Inflammatory macrophage treated with lipopolysaccharide for 4 hours (primary cell): ENCODE measurements at places on chromosomes 1 and 21.
A peak's percentile ranks its signal among the peaks of the same experiment; 100 is the strongest.

DNA sequence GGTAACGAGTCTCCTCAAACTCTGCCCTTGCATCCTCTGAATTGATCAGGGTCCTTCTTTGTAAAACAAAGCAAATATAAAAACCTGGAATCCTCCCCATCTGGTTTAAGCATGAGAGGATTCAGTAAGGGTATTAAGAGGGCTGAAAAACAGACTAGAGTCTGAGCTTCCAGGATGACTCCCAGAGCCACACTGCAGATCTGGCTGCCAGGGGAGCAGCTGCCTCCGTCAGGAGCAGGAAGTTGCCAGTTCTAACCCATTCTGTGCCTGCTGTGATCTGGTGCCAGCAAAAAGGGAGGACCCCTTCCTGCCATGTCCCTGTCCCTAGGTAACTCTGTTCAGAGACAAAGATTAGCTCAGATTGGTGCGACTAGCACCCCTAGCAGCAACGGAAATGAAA is 27.5 kb downstream of the SERTAD4 start:
- DNase-seq: no peak

- no peak for DNase-seq
These were observed 987.9 kb downstream of the PLA2G4A start for GRCh38 chr1:187816646-187817045.

GRCh38 chr1:192038567-192038966 is 119.7 kb upstream of the RGS18 start:
- DNase-seq: peak; percentile 39

DNA sequence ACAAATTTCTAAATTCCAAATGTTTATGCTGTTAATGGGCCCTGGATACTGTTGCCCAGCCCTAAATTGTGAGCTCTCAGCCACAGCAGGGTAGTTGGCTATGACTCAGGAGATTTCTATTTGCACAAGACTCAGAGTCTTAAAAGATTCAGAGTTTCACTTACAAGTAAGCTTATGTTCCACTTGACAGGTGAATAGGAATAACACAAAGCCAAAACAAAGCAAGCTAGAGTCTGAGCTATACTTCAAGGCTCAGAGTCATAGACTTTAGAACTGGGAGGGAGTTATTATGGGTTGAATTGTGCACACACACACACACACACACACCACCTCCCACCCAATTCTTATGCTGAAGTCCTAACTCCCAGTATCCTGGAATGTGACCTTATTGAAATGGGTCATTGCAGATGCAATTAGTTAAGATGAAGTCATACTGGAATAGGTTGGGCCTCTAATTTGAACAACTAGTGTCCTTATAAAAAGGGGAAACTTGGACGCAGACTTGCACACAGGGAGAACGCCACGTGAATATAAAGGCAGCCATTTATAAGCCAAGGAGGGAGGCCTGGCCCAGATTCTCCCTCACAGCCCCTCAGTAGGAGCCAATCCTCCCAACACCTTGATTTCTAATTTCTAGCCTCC is 30.2 kb downstream of the PRDX6 start:
- DNase-seq: no peak

GRCh38 chr1:206808615-206809014 is 36.3 kb upstream of the IL10 start:
- peak; percentile 69 for DNase-seq

- no peak for DNase-seq
These were observed 9.0 kb upstream of the GPR153 start for GRCh38 chr1:6269720-6270400.

DNA sequence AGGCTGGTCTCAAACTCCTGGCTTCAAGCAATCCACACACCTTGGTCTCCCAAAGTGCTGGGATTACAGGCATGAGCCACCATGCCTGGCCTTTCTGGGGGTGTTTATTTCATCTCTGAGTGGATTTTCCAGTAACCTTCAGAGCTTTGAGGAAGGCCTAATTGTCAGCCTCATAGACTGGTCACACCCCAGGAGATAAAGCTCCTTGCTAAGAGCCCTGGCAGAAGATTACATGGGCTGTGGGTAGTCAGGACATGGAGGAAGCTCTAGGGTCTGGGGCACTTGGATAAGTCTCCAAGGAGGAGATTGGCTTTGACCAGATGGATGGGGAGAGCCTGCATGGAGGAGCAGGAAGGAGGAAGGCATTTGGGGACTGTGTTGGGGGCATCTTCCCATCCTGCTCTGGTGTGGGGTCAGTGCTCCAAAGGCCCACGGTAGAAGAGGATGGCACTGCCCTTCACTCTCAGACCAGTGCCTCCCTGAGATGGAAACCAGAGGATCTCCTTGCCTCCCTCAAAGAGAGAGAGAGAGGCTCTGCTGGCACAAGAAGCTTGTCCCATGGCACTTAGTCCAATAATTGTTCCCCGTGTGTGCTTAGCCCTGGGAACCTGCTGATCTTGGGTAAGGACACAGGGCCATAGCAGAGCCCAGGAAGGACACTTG is 14.7 kb upstream of the GSTM4 start:
- DNase-seq: no peak

GRCh38 chr1:231395998-231396390 is 26.1 kb downstream of the EGLN1 start:
- DNase-seq: no peak

DNA sequence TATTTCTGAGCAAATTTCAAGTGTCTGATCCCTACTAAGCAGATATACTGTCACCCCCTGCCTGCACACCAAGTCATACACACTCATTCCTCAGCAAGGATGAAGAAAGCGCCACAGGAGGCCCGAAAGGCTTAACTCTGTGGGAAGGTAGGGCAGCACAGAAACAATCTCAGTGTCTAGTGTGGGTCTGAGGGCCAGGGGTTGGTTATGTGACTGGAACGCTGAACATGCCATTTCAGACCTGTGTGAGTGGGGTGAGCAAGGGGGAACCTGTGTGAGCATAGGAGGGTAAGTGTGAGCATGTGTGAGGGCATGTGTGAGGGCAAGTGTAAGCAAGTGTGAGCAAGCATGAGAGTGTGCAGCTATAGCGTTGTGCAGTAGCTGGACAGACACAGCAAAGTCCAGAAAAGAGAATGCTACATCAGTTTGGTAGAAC is 6.2 kb downstream of the ITPKB start:
- DNase-seq: no peak

DNA sequence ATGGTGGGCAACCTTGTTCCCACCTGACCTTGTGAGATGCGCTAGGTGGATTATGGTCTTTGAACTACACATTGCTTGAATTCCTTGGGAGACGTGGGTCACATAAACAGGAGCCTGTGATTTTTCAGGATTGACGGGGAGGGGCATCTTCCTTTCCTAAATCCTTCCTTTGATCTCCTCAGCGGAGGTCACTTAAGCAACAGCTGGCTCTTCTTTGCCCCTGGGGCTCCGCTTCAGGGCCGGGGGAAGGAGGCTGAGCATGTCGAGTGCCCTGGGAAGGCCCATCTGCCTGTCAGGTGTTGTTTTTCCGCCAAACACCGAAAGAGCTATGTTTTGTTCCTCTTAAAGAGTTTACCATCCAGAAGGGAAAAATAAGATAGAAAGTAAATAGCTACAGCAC is 40.6 kb downstream of the KIF26B start:
- no peak for DNase-seq

DNA sequence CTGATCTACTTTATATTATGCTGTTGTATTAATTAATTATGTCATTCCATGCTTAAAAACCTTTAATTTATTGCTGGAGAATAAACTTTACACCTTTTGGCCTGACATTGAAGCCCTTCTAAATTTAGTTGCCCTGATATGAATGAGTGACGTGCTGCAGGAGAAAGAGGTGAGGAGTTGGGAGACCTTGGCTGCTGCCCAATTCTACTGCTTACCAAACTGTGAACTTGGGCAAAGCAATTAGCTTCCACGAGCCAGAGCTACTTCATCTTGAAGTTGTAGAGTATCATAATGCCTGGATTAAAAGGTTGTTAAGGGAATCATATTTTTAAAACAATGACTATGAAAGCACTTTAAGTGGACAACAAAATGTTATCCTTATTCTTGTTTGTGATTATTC is 126.8 kb upstream of the DEPDC1 start:
- no peak for DNase-seq

DNA sequence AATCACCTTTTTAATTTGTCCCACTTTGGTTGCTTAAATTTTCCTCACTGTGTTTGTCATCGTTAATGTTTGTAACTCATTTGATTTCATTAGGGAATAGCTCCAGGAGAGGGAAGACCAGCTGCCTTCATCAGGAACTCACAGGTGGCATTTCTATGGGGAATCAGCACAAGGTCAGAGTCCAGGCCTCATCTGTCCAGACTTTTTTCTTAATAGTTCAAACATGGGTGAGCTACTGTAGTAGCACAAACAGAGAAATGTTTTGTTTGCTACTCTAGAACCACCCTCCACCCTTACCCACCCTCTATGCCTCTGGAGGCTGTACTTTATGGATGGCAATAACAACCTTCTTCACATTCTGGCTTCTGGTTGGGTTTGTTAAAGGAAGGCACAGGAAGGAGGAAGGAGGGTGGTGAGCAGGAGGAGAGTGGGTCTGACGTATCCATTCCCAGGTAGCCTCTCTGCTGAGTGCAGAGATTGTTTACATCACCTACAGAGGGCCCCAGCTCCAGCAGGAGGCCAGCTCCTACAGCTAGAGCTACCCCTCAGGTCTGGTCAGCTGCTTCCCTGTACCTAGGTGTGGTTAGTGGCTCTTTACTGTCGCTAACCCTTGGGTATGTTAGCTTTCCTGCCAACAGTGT is 8.1 kb upstream of the TEDDM1 start:
- no peak for DNase-seq

- no peak for DNase-seq
These were observed 7.2 kb upstream of the CDC73 start for GRCh38 chr1:193114485-193115095.

- no peak for DNase-seq
These were observed 6.1 kb upstream of the KLF17 start for GRCh38 chr1:44112486-44112885.

- DNase-seq: no peak
These were observed 3.2 kb upstream of the CRYBG2 start for GRCh38 chr1:26357121-26357602.

GRCh38 chr1:60133848-60134247 is 60.3 kb upstream of the C1orf87 start:
- no peak for DNase-seq

DNA sequence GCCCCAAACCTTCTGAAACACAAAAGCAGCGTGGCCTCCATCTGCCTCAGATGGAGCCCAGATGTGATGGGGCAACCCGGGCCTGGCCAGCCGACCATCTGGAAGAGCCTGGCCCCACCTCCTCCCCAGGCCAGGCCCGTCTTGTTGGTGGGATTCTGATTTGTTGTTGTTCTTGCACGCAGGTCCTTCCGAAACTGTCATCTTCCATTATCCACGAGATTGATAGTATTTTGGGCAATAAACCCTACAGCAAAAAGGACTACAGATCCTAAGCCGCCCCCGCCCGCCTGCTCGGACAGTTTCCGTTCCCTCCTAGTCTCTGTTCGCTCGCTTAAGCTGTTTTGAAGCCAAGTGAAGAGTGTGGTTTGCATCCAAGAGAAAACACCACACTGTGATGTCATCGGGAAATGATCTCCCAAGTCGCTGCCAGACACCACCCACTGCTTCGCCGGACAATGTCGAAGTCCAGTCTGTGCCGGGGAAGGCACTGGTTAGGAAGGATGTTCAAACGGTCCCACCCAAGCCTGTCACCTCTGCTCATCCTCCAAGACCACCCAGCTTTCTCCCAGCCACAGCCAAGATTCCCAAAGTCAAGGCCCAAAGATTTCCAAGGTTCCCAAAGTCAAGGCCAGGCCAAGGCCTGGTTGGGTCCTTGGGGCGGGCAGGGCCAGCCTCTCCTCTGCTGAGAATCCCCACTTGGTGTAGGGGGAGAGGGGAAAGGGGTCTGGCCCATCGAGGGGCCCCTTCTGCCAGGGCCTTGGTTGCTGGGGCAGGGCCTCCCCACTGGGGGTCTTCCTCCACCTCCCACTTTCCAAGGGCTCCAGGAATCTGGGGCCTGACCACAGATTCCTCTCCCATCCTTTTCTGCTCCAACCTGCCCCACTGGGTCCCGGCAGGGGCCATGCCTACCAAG is 52.9 kb downstream of the KCNAB2 start:
- DNase-seq: no peak

DNA sequence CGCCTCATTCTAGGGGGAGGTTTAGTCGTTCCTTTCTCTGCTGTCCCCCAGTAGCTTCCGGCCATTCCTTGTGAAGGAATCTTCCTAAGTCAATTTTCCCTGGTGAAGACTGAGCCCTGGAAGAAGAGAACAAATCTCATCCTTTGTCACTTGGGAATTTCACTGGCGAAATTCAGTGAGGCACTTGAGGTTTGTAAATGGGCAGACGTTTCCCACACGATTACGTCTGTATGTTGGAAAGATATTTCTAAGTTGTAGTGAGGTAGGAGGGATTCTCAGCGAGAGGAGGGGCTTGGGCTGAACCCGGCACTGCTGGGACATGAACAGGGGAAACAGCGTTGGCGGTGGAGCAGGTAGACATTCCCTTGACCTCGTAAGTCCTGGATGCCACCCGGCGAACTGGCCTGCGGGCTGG is 47.2 kb downstream of the GALNT2 start:
- no peak for DNase-seq

DNA sequence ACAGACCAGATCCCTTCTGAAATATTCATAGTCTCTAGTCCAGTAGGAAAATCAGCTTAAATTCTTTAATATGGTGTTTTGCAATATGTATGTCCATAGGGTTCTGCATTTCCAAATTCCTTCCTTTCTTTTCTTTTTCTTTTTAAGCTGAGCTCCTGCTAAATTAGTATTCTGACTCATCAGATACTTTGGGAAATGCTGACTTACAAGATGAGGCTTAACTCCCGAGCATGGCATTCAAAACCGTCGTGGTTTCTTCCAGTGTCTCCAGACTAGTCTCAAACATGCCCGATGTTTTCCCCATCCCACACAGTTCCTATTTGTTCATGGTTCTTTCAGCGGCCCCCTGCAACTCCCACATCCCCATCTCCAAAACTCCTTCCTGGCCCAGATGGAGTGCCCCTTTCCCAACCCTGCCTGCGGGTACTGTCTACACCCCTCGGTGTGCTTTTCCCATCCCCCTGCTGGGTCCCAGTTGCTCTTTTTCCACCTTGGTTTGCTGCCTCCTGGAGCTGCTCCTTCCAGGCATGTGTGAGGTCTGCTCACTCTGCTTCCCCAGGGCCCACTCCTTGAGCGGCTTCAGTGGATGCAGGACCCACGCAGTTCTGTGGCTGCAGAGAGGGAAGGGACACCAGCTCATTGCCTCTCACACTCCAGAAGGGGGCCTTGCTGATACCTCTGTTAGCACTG is 19.5 kb upstream of the ETV3 start:
- DNase-seq: peak; percentile 22

DNA sequence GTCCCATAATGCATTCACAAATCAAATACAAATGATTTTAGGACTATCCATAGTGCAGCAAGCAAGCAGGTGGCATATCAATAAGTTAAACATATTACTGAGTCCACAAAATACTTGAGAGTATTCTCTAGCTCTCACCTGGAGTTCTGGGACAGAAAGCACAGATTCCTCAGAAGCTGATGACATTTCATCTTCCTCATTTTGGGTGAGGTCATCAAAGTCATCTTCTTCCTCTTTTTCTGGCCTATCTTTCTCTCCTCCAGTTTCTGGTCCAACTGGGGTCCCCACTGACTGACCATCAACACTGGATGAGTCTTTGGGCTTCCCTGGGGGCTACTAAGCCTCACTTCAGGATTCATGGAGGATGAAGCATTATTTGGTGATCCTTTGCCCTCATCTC is 38.9 kb downstream of the YY1AP1 start:
- DNase-seq: peak; percentile 78

- peak; percentile 81 for DNase-seq
These were observed 53.2 kb upstream of the MRPS6 start for GRCh38 chr21:34020005-34020847.

GRCh38 chr1:37338658-37339057 is 135.7 kb upstream of the ZC3H12A start:
- no peak for DNase-seq
